ENCODE measurements at places on chromosomes 12 and 14.
A peak's percentile ranks its signal among the peaks of the same experiment; 100 is the strongest.

- H3K36me3 ChIP-seq = no peaks in the 10 kb centered on the region
- no peaks in the 10 kb centered on the region for H3K27me3 ChIP-seq
- DNase-seq = no peak
- no peak overlapping the region for H3K4me3 ChIP-seq
These were observed 107.0 kb upstream of the PRICKLE1 start for GRCh38 chr12:42696406-42697149.

DNA sequence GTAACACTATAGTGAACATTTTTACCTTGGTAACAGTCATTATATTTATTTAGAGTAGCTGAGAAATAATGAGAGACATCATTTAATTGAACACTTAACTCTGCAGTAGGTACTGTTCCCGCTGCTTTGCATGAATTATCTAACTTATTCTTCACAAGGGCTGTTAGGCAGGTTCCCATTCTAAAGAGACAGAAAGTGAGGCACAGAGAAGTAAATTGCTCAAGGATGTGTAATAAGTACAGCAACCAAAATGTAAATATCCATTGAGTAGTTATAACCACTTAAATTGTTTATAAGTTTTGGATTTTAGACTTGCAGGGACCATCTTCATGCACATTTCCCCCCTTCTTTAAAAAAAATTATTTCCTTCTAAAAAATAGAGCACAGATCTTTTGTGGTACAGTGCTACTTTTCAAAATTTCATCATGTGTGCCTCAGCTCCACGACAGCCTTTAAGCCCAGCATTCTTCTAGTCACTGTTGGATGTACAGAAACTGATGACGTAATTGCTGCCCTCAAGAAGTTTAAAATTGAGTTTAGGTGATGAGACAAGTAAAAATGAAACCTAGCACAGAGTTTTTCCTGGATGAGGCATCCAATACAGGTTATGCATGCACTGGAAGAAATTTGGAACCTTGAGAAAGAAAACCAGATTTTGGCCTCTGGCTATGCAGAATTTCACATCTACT is 6.0 kb upstream of the MANSC4 start:
- DNase-seq = no peak
- no peak overlapping the region for H3K27ac ChIP-seq
- H3K4me1 ChIP-seq = peaks cover 40% of the 10 kb centered on the region
- H3K4me3 ChIP-seq = no peak overlapping the region
- H3K27me3 ChIP-seq = no peaks in the 10 kb centered on the region
- peaks cover 5% of the 10 kb centered on the region for H3K36me3 ChIP-seq

DNA sequence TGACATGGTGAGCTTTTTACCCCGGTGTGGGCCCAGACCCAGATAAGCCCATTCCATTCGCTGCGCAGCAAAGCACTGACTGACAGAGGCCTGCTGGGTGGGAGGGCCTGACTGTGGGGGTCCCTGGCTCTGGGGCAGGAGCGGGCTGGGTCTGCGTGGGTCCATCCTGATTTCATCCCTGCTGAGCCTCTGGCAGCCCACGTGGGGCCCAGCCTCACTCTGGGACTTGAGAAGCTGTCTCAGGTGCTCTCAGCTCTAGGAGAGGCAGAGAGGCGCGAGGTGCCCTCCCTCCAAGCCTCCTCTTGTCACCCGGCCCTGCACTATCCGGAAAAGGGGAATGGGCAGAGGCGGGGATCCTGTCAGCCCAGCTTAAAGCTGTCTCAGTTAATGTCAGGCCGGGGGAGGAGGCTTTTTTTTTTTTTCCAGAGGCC is 927 bp downstream of the ABCB9 start:
- H3K27ac ChIP-seq = no peak overlapping the region
- no peaks in the 10 kb centered on the region for H3K36me3 ChIP-seq

DNA sequence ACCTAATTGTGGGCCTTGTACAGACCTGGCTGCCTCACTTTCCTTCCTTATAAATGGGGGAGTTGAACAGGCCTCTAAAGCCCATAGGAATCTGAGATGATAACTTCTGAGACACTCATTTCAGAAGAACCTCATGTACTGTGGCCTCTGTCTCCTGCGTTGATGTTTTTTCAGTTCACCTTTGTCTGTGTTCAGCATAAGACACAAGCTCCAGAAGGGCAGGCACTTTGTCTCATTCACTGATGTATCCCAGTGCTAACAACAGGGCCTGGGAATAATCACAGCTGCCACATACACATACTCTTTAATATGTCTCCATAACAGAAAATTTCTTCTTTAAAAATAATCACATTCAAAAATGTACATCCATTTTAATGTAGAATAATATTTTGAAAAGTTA is 3.3 kb downstream of the FGD6 start:
- H3K4me3 ChIP-seq = no peak overlapping the region
- peaks cover 26% of the 10 kb centered on the region for H3K27me3 ChIP-seq
- H3K4me1 ChIP-seq = peaks cover 16% of the 10 kb centered on the region
- no peak overlapping the region for H3K27ac ChIP-seq
- no peak for DNase-seq

GRCh38 chr14:47269756-47270492 is 405.5 kb downstream of the MDGA2 start:
- no peak overlapping the region for H3K4me3 ChIP-seq
- H3K27ac ChIP-seq = no peak overlapping the region
- DNase-seq = no peak
- H3K4me1 ChIP-seq = no peaks in the 10 kb centered on the region

DNA sequence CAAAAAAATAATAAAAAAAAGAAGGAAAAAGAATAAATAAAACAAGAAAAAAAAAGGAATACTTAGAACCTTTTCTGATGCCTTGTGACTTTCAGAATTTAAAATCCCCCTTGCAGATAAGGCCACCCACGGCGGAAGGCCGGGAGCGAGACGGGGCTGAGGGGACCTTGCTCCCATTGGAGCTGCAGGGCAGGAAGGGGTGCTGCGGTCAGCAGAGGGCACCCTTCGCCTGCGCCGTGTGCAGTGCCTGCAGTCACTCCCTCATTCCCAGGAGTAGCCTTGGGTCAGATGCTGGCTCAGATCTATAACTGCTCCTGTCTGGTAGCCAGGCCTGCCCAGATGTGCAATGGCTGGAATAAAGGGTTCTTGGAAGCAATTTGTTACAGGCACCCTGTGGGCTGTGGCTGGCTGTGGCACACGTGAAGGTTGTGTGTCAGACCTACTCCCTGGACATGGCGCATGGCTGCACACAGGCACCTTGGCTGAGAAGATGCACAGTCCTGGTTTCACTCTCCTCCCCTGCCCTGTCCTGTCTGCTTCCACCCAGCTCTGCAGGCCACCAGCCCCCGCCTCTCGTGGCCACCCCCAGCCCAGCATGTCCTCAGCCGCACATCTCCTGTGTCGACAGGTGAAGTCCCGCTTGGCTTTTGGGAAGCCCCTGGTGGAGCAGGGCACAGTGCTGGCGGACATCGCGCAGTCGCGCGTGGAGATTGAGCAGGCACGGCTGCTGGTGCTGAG is 13.4 kb upstream of the ALDH2 start:
- H3K27ac ChIP-seq = peak overlapping the region; percentile 51
- no peaks in the 10 kb centered on the region for H3K27me3 ChIP-seq
- H3K36me3 ChIP-seq = peaks cover 11% of the 10 kb centered on the region
- DNase-seq = no peak
- H3K4me1 ChIP-seq = no peaks in the 10 kb centered on the region
- no peak overlapping the region for H3K4me3 ChIP-seq

GRCh38 chr12:4148418-4149056 is 125.0 kb upstream of the CCND2 start:
- DNase-seq = peak; percentile 30
- H3K27ac ChIP-seq = peak overlapping the region; percentile 29
- H3K4me3 ChIP-seq = no peak overlapping the region
- no peaks in the 10 kb centered on the region for H3K36me3 ChIP-seq
- H3K27me3 ChIP-seq = no peaks in the 10 kb centered on the region

DNA sequence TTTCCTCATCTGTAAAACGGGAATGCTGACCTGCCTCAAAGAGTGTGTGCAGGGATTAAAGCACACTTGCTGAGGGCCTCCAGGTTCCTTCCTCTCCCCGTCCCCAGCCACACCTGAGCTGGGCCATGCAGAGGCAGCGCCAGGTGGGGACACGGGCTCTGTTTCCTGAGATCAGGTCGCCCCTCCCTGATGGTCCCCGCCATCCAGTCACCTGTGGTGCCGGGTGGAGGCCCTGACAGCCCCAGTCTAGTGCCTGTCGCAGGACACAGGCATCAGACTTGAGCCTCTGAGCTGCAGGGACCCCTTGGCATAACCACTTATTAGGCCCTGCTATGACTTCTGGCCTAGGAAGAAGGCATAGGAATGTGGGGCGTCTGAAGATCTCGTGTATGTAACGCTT is 12.5 kb downstream of the CHGA start:
- no peak overlapping the region for H3K4me3 ChIP-seq
- no peaks in the 10 kb centered on the region for H3K4me1 ChIP-seq
- H3K36me3 ChIP-seq = peaks cover 3% of the 10 kb centered on the region
- H3K27me3 ChIP-seq = no peaks in the 10 kb centered on the region

DNA sequence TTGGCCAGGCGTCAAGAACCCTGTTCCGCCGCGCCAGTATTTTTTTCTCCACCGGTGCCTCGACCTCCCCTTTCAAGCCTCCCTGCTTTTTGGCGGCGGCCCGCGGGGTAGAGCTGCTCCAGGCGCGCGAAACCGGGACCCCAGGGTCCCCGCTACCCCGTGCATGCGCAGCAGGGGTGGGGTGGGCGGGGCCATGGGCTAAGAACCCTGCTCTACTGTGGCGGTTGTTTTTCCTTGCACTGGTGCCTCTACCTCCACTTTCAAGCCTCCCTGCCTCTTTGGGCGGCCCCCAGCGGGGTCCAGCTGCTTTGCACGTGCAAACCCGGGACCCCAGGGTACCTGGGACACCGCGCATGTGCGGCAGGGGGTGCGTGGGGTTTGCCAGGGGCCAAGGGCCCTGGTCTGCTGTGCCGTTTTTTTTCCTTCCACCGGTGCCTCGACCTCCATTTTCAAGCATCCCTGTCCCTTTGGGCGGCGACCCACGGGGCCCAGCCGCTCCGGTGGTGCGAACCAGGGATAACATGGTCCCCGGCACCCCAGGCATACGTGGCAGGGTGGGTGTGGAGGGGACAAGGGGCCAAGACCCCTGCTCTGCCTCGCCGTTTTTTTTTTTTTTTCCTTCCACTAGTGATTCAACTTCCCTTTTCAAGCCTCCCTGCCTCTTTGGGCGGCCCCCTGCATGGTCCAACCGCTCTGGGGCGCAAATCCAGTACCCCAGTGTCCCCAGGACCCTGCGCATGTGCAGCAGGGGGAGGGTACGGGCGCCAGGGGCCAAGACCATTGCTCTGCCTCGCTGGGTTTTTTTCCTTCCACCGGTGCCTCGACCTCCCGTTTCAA is 326.8 kb downstream of the ALG10 start:
- no peaks in the 10 kb centered on the region for H3K4me1 ChIP-seq
- peaks cover 2% of the 10 kb centered on the region for H3K36me3 ChIP-seq
- H3K4me3 ChIP-seq = no peak overlapping the region
- no peak for DNase-seq
- no peaks in the 10 kb centered on the region for H3K27me3 ChIP-seq

GRCh38 chr12:86683568-86684304 is 427.5 kb upstream of the MGAT4C start:
- H3K27ac ChIP-seq = no peak overlapping the region
- H3K4me3 ChIP-seq = no peak overlapping the region
- no peaks in the 10 kb centered on the region for H3K36me3 ChIP-seq
- no peaks in the 10 kb centered on the region for H3K4me1 ChIP-seq
- DNase-seq = no peak
- no peaks in the 10 kb centered on the region for H3K27me3 ChIP-seq

DNA sequence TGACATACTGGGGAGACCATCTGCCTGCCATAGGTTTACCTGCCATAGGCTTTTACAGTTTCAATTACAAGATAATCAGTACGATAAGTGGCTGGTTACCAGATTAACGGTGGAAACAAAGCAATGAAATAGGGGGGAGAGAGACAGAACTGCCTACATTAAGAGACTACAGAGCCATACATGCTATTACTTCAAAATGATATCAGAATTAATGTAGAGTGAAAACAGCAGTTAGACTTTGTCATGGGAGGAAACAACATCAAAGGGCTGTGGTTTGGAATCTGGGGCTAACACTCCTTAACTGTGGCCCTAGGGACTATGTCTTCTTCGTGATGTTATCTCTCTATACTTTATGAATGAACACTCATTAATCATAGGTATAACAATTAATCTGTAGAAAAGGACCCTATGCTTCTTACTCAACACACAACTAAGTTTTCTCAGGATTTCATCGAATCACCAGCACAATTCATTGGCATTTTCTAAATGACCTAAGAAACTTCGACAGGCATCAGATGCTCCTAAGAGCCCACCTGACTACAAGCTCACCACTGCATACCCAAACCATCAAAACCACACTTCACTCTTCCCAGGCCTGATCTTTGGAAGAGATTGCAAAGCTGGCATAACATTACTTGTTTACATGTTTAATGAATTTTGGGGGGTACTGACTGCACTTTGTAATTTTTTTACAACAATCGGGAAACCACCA is 475.6 kb upstream of the SOX5 start:
- H3K4me1 ChIP-seq = no peaks in the 10 kb centered on the region
- H3K4me3 ChIP-seq = no peak overlapping the region
- no peak for DNase-seq
- H3K36me3 ChIP-seq = no peaks in the 10 kb centered on the region
- H3K27ac ChIP-seq = no peak overlapping the region
